ENCODE measurements at places on chromosomes 2 and 18.

- DNase-seq: no peak
Measured at GRCh38 chr2:232129483-232129882, 168.0 kb downstream of the DIS3L2 start.

DNA sequence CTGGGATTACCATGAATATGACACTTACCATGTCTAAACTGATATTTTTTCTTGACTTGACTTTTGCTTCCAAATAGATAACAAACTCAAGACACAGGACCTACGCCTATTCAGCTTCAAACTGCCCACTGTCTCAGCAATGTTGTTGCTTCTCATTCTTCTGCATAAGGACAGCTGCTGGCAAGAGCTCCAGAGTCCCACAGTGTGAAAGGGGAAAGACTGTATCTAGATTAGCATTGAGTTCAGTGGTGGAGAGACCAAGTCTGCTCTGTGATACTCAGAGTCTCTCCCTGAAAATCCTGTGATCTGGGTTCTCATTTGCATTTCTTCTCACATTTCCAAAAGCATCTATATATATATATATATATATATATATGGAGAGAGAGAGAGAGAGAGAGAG is 247.9 kb upstream of the NT5C1B start:
- DNase-seq: no peak

- no peak for DNase-seq
Measured at GRCh38 chr2:166381-166780, 97.5 kb downstream of the SH3YL1 start.

- DNase-seq: no peak
Measured at GRCh38 chr2:209473930-209474419, 50.1 kb downstream of the MAP2 start.

GRCh38 chr2:14557111-14557510 is 75.4 kb upstream of the LRATD1 start:
- DNase-seq: no peak

- no peak for DNase-seq
Measured at GRCh38 chr2:219857751-219858150, 230.3 kb downstream of the SLC4A3 start.

DNA sequence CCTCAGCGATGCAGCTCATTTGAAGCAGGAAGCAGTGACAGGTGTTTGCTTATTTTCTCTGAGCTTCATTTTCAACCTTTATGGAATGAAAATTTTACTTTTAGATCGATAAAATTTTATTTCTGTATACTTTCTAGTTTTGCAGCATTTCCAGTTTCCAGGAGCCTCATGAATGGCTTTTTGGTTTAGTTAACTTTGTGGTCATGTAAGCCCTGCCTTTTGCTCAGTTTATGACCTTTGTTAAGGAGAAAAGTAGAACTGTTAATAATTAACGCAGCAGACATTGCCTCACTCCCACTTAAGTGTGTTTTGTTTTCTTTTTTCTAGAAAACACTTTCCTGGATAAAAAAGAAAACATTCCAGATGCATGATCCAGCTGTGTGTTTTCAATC is 4.4 kb upstream of the FARP2 start:
- no peak for DNase-seq

DNA sequence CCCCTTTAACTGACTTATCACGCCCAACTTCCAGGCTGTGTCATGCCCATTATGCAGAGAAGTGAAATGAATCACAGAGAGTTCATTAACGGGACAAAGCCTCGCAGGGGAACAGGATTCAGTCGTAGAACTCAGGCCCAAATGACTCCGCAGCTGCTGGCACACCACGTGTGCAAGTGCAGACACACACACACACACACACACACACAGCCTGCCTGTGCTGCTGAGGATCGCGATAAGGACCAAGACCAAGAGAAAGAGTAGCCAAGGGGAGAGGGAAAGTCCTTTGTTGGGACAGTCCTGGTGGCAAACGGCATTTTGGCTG is 90.0 kb upstream of the TAF1B start:
- DNase-seq: no peak

GRCh38 chr18:42141439-42141838 is 186.4 kb downstream of the PIK3C3 start:
- DNase-seq: no peak

GRCh38 chr2:176187200-176187898 is 1.1 kb upstream of the HOXD1 start:
- no peak for DNase-seq

- no peak for DNase-seq
Measured at GRCh38 chr18:47926101-47926850, 4.2 kb downstream of the SMAD2 start.

DNA sequence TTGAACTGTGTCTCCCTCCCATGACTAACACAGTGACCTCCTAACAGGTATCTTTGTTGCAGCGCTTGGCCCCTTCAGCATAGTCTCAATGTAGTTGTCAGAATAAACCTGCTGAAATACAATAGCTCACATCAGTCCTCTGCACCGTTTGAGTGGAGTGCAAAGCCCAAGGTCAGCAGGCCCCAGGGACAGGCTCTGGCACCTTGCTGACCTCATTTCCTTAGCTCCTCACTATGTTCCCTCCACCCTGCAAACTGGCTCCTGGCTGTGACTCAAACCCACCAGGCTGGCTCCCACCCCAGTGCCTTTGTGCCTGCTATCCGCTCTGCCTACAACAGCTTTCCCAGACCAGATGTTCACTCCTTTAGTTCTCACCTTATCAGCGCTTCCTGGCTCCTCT is 146.7 kb downstream of the LRATD1 start:
- DNase-seq: no peak

GRCh38 chr18:33404244-33404873 is 36.2 kb downstream of the CCDC178 start:
- no peak for DNase-seq

Data from stimulated activated CD8-positive, alpha-beta memory T cell treated with anti-CD3 and anti-CD28 coated beads, Interleukin-12 subunit alpha, Interleukin-12 subunit beta, amount 100 ng/mL, for 4 hours (primary cell).